ENCODE measurements at places on chromosomes 16 and 17.

DNA sequence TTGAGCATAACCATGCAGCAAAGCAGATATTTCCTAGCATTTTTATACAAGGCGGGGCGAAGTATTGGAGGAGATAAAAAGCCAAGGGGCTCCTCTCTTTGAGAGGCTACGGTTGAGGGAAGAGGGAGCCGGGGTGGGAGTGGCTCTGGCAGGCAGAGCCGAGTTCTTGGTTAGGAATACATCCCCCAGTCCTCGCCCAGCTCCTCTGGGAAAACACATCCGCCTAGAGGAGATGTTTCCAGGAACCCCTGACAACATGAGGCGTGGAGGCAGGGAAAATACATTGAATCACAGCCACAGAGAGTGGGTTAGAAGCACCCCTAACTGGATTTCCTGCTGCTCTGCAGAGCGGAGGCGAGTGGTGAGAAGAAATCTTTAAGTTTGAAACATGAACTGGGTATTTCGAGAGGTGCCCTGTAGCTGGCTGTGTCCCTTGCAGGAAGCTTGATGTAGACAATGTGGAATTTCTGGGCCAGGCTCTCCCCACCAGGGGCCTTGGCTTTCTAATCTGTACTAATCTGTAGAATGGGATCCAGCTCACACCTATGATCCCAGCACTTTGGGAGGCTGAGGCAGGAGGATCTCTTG is 27.3 kb downstream of the TTYH2 start:
- DNase-seq: no peak

DNA sequence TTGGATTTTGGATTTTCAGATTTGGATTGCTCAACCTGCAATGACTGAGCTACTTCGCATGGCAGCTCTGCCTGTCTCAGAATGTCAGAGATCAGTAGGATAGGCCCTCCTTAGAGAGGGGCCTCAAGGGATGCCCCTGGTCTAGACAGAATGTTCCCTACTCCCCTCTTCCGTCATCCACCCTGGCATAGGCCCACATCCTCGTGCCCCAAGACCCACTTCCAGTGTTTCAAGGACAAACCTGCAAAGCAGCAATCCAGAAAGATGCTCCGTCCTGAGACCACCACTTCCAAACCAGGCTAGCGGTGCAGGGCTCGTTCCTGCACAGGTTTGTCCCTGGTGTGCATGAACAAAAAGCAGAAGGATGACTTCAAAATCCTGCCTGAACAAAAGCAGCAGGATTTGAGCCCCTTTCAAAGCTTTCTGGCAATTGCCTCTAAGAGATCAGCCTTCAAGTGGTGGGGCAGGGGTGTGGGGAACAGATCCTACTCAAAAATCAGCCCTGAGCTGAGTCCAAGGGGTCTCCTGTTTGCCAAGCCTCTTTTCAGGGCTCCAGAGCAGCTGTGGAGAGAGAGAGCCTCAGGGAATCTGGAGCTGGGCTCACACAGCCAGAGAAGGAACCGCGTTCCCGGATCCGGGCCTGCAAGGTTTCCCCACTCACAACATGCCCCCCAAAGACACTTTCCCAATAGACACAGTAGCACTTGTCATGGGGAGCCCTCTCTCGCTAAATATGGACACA is 121.1 kb downstream of the SOCS1 start:
- DNase-seq: no peak

DNA sequence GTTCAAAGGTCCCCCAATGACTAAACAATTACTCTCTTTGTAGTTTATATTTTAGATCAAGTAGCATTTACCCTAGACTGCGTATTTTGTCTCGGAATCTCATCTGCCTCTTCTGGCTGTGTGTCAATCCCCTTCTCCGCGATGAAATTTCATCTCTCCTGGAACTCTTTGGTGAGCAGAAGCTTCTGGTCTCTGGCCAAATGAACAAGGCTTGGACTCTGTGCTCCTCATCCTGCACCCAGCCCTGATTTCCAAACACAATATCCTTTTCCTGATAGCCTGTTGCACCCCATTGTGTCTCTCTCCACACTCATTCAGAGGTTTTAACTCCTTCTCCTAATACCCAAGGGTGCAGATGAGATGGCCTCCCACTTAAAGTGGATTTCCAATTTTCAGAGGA is 609.4 kb upstream of the CDH5 start:
- DNase-seq: no peak

- DNase-seq: no peak
Measured at GRCh38 chr17:18314059-18314730, 599 bp downstream of the TOP3A start.

DNA sequence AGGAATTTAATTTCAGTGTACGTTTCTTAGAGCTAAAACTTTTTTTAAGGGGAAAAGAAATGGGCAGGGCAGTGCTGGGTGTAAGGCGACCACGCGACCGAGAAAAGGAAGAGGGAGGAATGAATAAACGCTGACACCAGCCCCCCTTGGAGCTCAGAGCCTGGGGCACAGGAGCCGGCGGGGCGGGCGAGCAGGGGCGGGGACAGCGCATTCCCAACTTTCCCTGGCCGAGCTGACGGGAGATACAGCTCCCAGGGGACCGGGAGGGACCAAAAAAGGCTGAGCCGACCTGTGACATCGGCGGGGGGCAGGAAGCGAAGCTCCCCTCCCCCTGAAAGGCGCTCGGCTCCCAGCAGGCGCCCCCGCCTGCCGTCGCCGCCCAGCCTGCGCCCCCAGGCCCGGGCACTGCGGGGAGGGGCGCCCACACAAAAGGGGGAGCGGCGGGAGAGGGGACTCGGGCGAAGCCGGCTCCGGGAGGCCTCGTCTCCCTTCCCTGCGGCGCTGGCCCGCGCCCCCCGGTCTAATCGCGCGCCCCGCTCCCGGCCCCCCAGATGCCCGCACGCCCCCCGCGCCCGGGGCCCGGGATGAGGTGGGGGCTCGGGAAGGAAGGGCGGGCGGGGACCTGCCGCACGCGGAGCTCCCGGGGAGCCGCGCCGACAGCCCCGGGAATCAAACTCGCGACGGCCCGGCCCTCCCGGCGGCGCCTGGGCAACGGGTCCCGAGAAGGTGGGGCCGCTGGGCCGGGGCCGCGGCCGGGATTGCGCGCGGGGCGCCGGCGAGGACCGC is 622 bp downstream of the CUEDC1 start:
- DNase-seq: peak; percentile 73

- DNase-seq: no peak
Measured at GRCh38 chr16:11583889-11584565, 2.7 kb downstream of the LITAF start.

DNA sequence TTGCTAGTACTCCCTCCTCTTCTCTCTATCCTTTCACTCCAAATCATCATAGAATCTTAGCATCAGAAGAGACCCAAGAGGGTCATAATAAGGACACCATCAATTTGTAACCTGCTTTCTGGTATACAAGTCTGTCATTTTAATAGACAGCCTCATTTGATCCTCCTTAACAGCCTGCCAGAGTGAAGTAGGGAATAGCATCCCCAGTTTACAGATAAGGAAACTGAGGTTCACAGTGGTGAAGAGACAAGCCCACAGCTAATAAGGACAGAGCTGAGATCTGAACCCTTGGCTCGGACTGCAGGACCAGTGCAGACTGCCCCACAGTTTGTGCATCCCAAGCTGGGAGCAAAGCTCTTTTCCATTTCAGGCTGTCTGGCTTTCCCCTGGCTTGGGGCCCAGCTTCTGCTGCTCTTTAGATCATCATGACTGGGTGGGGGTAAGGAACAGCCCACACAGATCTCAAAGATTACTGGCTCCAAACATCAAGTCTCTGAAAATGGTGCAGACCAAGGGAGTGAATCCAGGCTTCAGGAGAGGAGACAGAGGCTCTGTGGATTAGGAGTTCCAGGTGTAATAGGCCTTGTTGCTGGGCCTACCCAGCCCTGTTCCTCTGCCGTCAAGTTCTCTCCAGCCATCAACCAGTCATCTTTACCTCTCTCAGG is 10.3 kb upstream of the IGFBP4 start:
- no peak for DNase-seq

GRCh38 chr17:14793237-14793636 is 471.9 kb downstream of the PMP22 start:
- DNase-seq: no peak

- DNase-seq: no peak
Measured at GRCh38 chr16:21643785-21644184, 8.6 kb downstream of the IGSF6 start.

DNA sequence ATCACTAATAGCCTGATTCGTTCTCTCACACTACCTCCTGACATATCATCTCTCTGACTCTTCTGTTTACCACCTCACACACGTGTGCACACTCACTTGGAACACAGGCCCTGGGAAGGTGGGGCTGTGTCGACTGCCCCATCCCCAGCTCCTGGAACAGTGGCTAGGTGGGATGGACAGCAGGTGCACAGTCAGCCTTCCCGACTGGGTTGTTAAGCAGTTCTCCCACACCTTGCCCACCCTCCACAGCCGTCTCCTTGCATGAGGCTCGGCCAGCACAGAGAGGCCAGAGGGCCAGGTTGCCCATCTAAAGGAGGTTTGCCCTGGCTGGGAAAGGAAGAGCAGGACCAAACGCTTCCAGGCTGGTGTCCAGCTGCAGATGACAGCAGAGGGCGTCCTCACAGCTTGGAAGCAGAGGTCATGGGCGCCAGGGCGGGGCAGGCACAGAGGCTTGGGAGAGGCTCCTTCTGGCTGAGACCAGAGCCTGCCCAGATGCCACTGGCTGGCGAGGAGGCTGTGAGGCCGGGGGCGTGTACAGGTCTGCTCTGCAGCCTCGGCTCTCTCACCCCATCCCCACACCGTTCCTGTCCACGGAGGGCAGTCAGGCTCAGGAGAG is 92.8 kb downstream of the AMFR start:
- peak; percentile 87 for DNase-seq

DNA sequence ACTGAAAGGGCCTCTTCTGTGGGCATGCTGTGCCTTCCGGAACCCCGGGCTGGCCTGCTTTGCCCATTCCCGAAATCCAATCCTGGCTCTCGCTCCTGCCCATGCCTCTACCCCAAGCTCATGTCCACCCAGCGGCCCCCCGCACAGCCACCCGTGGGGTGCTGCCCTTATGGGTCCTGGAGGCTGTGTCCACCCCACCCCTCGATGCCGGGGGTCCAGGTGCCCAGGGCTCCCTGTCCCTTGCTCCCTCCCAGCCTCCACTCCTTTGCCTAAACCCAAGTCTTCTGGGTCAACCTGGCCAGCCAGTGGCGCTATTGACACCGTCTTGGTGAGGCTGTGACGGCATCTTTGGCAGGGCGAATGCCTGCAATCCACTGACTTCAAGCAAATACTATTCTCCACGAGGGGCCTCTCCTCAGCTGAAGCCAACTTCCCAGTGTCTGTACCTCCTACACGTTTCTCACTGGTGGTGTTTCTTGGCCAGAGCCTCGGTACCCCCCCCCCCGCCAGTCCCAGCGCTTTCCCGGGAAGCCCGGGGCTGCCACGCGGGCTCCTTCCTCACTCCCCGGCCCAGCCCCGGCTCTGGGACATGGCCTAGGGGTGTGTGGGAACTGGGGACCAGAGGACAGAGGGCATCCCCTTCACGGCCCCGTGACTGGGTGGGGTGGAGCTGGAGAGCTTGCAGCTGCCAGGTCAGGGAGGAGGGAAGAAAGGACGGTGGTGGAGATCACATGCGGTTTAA is 12.2 kb upstream of the DUS1L start:
- DNase-seq: no peak

- DNase-seq: no peak
Measured at GRCh38 chr17:68185820-68186219, 62.0 kb upstream of the AMZ2 start.

DNA sequence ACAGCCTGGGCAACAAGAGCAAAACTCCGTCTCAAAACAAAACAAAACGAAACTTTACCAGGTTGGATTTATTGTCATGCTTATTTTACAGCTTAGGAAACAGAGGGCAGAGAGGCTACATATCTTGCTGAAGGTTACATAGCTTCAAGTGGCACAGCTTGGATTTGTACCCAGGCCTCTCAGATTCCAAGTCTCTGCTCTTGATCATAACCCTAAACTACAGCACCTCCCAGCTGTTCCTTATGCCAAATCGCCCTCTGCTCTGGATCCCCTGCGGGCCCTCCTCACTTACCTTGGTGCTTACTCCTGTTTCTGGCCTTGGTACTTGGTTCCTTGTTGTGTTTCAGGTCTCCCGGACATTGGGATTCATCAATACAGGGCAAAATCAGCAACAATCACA is 11.7 kb upstream of the CUEDC1 start:
- peak; percentile 4 for DNase-seq

DNA sequence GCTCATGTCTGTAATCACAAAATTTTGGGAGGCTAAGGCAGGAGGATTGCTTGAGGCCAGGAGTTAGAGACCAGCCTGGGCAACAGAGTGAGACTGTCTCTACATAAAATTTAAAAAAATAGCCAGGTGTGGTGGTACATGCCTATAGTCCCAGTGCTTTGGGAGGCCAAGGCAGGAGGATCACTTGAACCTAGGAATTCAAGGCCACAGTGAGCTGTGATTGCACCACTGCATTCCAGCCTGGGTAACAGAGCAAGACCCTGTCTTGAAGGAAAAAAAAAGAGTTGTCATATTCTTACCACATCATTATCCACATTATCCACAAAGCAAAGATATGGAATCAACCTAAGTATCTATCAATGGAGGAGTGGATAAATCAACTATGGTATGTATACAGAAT is 21.0 kb upstream of the MAPK3 start:
- DNase-seq: no peak

- DNase-seq: no peak
Measured at GRCh38 chr16:88853325-88853941, 3.3 kb downstream of the GALNS start.

- peak; percentile 71 for DNase-seq
Measured at GRCh38 chr17:48878920-48879898, 13.4 kb upstream of the ATP5MC1 start.

GRCh38 chr16:30737794-30738648 is 10.2 kb upstream of the PHKG2 start:
- DNase-seq: no peak

DNA sequence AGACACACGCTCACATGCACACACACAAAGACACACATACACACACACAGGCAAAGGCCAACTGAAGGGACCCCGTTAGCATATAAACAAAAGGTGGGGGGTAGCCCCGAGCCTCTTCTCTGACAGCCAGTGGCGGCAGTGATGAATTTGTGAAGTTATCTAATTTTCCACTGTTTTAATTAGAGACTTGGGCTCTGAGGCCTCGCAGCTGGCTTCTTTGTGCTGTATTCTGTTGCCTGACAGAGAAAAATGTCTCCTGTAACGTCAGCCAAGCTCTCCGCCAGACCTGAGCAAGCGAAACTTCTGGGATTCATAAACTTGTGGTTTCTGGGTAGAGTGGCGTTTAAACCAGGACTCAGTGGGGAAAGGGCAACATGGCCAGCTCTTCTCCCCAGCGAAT is 113.9 kb upstream of the FOXF1 start:
- DNase-seq: no peak
